ENCODE measurements at places on chromosomes 2 and 18.

- no peak for DNase-seq
Measured at GRCh38 chr2:172395503-172395902, 31.9 kb upstream of the ITGA6 start.

- DNase-seq = no peak
Measured at GRCh38 chr2:222174450-222174849, 124.3 kb downstream of the PAX3 start.

DNA sequence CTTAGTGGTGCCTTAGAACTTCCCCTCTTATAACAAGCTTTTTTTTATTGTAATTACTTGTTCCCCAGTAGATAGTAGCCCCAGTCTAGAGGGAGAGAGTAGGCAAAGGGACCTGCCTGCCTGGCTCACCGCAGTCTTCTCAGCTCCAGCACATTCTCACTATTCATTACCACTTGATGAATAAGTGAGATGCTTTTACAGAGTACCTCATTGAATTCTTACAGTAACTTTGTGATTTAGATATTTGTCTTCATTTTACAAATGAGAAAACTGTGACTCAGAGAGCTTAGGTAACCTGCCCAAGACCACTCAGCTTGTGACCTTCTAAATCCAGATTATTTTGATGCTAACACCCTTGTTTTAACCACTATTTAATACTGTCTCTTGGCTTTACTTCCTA is 77.8 kb downstream of the CHRNA1 start:
- no peak for DNase-seq

DNA sequence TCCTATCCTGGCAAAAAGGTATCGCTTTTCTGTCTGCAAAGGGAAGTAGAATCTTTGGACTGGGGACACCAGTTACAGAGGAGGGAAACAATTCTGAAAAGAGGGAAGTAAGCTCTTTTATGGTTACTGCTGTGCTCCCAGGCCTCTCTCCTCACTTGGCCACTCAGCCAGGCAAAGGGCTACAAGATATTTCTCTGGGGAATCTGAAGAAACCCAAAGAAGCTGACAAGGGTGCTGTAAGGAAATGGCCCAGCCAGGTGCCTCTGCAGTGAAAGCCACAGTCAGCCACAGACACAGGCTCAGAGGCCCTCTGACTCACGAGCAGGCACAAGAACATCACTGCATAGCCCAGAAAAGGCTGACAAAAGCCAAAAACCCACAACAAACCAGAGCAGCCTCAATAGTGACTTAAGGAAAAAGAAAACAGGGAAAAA is 5.8 kb downstream of the HDLBP start:
- DNase-seq = no peak

DNA sequence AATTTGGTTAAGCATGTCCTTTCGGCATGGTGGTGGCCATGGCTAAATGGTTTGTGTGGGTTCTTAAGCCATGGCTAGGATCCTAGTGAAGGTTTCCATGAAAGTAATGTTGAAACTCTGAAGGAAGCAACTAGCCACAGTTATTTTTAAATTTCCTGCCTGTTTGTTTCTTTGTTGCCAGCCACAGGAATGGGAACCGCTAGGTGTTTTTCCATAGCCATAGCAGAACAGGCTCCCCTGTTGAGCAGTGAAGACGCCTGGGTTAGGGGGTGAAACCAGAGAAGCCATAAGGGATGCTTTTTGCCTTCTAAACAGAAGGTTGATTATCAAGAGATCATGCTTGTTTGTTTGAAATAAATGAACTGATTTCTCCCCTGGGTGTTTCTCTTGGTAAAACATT is 60.1 kb upstream of the CHMP1B start:
- no peak for DNase-seq

All from midbrain (tissue), 1 donor.